ENCODE measurements at places on chromosomes 11 and 22.

GRCh38 chr11:123209591-123209990 is 14.5 kb upstream of the CLMP start:
- no peak for DNase-seq

DNA sequence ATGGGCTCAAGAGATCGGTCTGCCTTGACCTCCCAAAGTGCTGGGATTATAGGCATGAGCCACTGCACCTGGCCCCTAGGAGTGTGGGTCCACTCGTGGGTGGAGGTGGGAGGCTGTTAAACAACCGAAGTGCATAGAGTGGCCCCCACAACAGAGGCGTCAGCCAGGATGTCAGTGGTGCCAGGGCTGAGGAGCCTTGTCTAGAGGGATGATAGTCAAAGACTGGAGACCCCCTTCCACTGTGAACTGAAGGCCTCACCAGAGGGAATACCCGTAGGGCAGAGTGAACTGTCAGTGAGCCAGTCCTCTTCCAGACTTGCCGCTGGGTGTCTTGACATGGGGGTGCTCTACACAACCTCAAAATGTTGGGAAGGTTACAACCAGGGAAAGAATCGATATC is 38.2 kb downstream of the AP2A2 start:
- DNase-seq, result no peak

DNA sequence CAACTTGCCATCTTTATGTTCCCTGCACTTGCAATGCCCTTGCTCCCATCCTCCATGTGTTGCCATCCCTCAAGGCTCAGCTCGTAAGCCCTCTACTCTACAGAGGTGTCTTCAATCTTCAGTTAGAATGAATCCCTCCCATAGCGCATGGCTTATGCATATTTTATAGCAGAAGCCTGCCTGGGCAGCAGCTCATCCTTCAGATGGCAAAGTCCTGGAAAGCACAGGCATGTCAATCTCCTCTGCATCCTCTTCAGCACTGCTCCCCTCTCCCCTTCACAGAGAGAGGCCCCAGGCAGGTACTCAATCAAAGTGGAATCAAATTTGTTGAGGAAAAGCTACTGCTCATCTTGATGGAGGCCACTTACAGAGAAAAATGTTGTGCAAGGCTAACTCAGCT is 31.1 kb upstream of the ABCC8 start:
- no peak for DNase-seq

- DNase-seq, result no peak
Measured at GRCh38 chr22:31343235-31344191, 2.6 kb downstream of the PATZ1 start.

GRCh38 chr11:33701302-33702230 is 940 bp upstream of the C11orf91 start:
- peak; percentile 83 for DNase-seq

GRCh38 chr11:73205661-73206343 is 12.3 kb upstream of the P2RY2 start:
- peak; percentile 17 for DNase-seq

- DNase-seq, result no peak
Measured at GRCh38 chr11:35061516-35062440, 77.2 kb upstream of the CD44 start.

- no peak for DNase-seq
Measured at GRCh38 chr11:109378034-109378433, 44.0 kb upstream of the C11orf87 start.

DNA sequence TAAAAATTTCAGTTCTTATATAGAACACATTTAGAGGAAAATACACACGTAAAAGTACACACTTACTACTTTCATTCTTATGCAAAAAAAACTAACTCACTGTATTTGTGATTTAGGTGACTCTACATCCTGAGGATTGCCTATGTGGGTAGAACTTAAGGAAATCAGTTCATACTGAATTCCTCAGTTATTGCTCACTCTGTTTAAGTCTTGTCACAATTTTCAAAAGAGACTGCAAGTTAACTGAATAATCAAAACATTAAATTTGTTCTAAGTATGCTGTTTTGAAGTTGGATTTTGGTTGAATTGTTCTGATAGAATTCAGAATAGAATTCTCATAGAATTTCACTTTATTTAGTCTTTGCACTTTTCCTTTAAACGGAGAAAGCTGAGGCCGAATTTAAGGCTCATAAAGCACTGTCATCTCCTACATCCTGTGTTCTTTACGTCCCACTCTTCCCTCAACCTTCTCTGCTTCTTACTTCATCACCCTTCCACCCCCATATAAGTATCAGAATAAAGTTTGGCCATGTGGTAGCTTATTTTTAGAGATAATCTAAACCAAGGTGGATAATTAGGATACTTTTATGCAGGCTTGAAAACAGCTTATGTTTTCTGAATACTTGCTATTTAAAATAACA is 59.8 kb downstream of the APOL5 start:
- peak; percentile 68 for DNase-seq

- DNase-seq, result peak; percentile 88
Measured at GRCh38 chr11:96188243-96189006, 154.6 kb downstream of the MAML2 start.

DNA sequence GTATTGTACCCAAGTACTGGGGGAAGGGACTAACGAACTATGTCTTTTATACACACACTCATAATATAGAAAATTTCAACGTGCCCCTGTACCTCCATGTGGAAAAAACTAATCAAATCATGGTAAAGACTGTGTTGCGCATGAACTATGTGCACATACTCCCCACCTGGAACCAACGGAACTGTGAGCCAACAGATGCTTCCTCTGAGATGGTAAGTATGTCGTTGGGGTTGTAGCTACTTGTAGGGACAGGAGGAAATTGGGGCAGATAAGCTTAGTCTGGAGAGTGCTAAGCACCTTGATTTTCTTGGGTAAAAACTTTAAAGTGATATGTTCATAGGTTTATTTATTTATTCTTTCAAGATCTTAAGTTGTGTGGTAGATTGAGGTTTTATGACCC is 40.1 kb downstream of the GLYAT start:
- no peak for DNase-seq

DNA sequence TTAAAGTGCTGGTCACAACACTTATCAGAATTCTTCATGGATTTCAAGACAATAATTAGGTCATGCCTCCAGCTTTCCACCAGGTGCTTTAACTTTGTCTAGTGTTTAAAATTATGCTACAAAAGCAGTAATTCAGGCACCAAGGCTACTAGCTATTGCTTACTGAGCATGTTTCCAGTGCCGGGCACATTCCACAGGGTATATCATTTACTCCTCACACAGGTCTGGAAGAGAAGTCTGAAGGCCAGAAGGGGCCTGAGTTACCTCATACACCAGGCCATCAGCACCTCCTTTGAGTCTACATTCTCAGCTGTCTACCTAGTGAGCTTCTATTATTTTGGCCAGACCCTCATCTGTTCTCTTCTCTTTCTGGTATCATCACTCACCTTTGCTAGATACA is 41.7 kb upstream of the LMO2 start:
- DNase-seq, result no peak

GRCh38 chr11:118263695-118264568 is at the start of gene MPZL2:
Gene MPZL2 (minus strand): TSS chr11:118264297. CDS start chr11:118264153, 144 bp downstream.
- peak; percentile 79 for DNase-seq

DNA sequence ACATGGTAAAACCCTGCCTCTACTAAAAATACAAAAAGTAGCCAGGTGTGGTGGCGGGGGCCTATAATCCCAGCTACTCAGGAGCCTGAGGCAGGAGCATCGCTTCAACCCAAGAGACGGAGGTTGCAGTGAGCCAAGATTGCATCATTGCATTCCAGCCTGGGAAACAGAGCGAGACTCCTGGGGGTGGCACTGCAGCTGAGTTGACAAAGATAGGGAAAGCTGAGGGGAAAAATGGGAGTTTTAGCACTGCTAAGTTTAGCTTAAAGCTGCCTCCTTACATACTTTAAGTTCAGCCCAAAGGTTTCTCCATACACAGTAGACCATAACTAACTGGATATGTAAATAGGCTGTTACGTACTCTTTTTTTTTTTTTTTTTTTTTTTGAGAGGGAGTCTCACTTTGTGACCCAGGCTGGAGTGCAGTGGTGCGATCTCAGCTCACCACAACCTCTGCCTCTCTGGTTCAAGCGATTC is 9.0 kb upstream of the USP28 start:
- DNase-seq, result peak; percentile 62

Measured in M059J (cell line).